ENCODE measurements at places on chromosomes 5 and 9. TPM values are rescaled to one million over a fixed set of nuclear protein-coding genes. Genes with fewer than 3 reads are reported as not detected.

Gene CDH9
- 2.7 TPM for total RNA-seq

- no peak for DNase-seq
Observed at GRCh38 chr9:36194326-36195000, 3.7 kb downstream of the CLTA start.

Gene PCDHA1
- not detected for total RNA-seq

- DNase-seq, result no peak
Observed at GRCh38 chr9:618478-618877, 223.0 kb upstream of the DMRT1 start.

GRCh38 chr9:113886933-113887332 is 10.8 kb downstream of the ZNF618 start:
- DNase-seq, result peak; percentile 39

Gene KIF4B
- not detected for total RNA-seq

Gene ANKRD34B
- under 0.01 TPM for total RNA-seq

Data from hematopoietic multipotent progenitor cell (in vitro differentiated cells).